SJSA1 (cell line): ENCODE measurements at places on chromosomes 4 and X. TPM values are rescaled to one million over a fixed set of nuclear protein-coding genes. Genes with fewer than 3 reads are reported as not detected.

DNA sequence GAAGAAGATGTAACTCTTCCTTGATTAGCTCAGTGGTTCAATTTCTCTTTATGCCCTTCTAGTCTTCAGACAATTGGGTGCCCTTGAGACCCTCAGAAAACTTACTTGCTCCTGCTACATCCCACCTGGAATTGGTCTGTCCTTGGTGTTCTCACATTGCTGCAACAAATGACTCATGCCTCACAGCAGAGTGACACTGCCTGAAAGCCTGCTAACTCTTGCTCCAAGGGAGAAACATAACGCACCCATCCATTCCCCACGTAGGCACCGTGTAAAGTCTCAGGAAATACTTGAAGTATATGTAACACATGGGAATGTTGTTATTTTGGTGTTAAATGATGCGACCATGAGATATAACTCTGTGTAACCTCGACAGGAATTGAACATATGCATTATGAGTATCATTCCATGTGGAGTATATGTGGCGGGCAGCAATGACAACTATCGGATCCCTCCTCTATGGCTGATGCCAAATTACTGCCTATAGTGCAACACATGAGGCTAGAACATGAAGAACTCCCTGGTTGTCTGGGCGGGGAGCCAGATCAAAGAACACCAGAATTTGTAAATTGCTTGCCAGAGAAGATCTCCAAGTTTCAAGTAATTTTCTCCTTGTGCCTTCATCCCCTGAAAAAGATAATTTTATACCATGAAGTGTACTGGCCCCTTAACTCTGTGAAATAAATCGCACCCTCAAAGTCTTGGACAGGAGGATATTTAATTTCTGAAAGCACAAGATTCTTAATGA lies 231.3 kb upstream of the STK26 start:
- no peaks in the 10 kb centered on the region for H3K27me3 ChIP-seq
- peaks cover 17% of the 10 kb centered on the region for H3K4me1 ChIP-seq
- peak overlapping the region; percentile 33 for H3K4me3 ChIP-seq
- H3K27ac ChIP-seq: peak overlapping the region; percentile 57
- peaks cover 4% of the 10 kb centered on the region; the same call in 1 of the 2 replicates for H3K36me3 ChIP-seq

- no peak overlapping the region for H3K4me3 ChIP-seq
- no peaks in the 10 kb centered on the region for H3K27me3 ChIP-seq
- peak overlapping the region; percentile 62 for H3K27ac ChIP-seq
These were observed 16.0 kb downstream of the IGFBP7 start for GRCh38 chr4:57093845-57094831.

Gene DSPP
- not detected in 2 replicates for total RNA-seq

GRCh38 chr4:98641376-98641775 lies 17.0 kb downstream of the TSPAN5 start:
- DNase-seq: no peak
- H3K36me3 ChIP-seq: no peaks in the 10 kb centered on the region

Gene RHOXF2
- total RNA-seq: not detected in 2 replicates

DNA sequence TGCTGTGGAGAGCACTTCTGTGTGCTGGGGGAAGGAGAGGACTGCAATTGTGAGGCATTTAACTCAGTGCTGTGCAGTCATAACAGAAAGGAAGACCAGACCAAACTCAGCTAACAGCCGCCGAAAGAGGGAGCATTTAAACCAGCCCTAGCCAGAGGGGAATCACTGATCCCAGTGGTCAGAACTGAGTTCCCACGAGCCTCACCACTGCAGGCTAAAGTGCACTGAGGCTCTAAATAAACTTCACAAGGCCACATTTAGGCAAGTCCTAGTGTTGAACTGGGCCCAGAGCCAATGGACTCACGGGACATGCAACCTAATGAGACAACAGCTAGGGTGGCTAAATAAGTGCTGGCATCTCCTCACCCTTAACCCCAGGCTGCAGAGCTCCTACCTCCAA lies 20.4 kb downstream of the IQCM start:
- no peak for DNase-seq
- H3K27ac ChIP-seq: no peak overlapping the region
- H3K27me3 ChIP-seq: no peaks in the 10 kb centered on the region
- no peak overlapping the region for H3K4me3 ChIP-seq
- peaks cover 3% of the 10 kb centered on the region for H3K4me1 ChIP-seq

GRCh38 chr4:7398104-7398423 lies 36.7 kb downstream of the PSAPL1 start:
- H3K27me3 ChIP-seq: no peaks in the 10 kb centered on the region
- no peaks in the 10 kb centered on the region for H3K4me1 ChIP-seq
- peak; percentile 36 for DNase-seq
- H3K4me3 ChIP-seq: no peak overlapping the region
- no peaks in the 10 kb centered on the region for H3K36me3 ChIP-seq
- no peak overlapping the region for H3K27ac ChIP-seq

DNA sequence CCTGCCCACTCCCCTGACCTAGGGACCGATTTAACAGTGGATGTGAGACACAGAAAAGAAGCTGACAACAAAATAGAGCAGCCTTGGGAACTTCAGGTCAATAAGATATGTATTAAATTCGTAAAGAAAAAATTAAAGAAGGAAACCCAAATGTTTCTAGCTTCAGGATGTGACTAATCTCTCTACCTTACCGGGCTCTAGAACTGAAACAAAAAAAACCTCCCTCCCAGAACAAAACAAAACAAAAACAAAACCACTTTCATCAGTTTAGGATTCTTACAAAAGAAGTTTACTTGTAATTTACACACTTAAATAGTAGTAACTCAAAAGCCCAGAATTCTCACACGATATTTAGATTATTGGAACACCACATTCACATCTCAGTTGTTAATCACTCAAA lies 185.8 kb upstream of the RPS6KA3 start:
- DNase-seq: no peak
- H3K4me3 ChIP-seq: no peak overlapping the region
- no peaks in the 10 kb centered on the region for H3K27me3 ChIP-seq
- H3K27ac ChIP-seq: no peak overlapping the region

- peaks cover 25% of the 10 kb centered on the region for H3K4me1 ChIP-seq
- DNase-seq: peak; percentile 50
- no peak overlapping the region for H3K27ac ChIP-seq
- no peaks in the 10 kb centered on the region for H3K36me3 ChIP-seq
- no peaks in the 10 kb centered on the region for H3K27me3 ChIP-seq
These were observed 143.0 kb upstream of the GYPA start for GRCh38 chr4:144283526-144283925.

DNA sequence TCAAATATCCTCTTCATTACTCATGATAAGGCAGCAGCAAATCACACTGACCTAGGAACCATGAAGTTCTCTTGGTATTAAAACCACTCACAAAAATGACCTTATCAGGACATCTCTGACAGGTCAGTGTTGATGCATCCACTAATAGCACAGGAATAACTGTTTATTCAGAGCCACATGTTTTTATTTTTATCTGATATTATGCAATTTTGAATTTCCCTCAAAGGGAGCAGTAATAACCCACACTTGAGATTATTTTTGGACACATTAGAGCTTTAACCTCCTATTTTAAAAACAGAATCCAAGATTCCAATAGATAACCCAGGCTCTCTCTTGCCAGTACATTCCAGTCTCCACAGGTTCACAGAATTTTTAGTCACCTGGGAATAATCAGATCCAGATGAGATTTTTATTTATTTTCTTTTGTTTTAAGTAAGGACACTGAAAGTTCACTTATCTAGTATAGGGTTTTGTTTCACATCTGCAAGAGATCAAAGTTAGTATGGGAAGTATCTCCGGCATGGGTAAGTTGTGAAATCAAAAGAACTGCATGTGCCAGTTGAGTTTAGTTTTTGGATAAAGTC lies 36.3 kb upstream of the MYOZ2 start:
- no peak overlapping the region for H3K4me3 ChIP-seq
- no peak for DNase-seq
- H3K27me3 ChIP-seq: no peaks in the 10 kb centered on the region
- H3K27ac ChIP-seq: no peak overlapping the region

DNA sequence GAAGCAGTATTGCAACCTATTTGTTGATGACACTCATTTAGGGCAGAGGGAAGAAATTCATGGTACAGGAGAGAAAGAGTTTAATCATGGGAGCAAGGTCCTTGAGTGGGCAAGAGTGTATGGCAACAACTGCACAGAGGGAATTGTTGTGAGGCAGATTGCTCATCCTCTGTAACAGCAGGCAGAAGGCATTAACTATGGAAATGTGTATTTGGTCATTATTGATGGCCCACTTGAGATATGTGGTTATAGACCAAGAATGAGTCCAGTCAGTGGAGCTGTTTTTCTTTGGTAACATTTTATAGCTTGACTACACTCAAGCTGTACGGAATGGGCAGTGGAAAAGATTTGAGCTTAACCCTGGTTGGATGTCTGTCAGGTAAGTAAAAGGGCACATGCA lies 15.9 kb downstream of the PLRG1 start:
- H3K4me1 ChIP-seq: no peaks in the 10 kb centered on the region
- H3K27me3 ChIP-seq: no peaks in the 10 kb centered on the region
- H3K4me3 ChIP-seq: no peak overlapping the region

DNA sequence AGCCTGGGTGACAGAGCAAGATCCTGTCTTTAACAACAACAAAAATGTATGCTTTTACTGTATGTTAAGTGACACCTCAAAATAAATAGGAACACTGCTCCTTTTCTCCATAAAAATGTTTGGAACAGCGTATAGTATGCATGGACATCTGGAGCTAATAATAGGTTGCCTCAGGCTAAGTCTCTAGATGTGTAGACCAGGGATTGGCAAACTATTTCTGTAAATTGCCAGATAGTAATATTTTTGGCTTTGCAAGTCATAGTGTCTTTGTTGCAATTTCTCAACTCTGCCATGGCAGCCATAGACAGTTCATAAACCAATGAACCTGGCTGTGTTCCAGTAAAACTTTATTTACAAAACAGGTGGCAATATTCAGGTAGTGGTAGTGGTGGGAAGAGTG lies 76.6 kb upstream of the CBLL2 start:
- H3K36me3 ChIP-seq: no peaks in the 10 kb centered on the region
- no peak overlapping the region for H3K27ac ChIP-seq
